ENCODE measurements at places on chromosomes 11 and 22. TPM values are rescaled to one million over a fixed set of nuclear protein-coding genes. Genes with fewer than 3 reads are reported as not detected.

The DDTL gene
- 2.1 TPM for total RNA-seq

The CEP126 gene
- total RNA-seq, result 3.3 TPM

The RSF1 gene
- total RNA-seq, result 37.6 TPM

The HDHD5 gene
- 36.0 TPM for total RNA-seq

GRCh38 chr11:93921695-93922468 is 71.5 kb upstream of the VSTM5 start:
- DNase-seq, result no peak

- no peak for DNase-seq
These were observed 55.8 kb downstream of the IRAG1 start for GRCh38 chr11:10637731-10638151.

DNA sequence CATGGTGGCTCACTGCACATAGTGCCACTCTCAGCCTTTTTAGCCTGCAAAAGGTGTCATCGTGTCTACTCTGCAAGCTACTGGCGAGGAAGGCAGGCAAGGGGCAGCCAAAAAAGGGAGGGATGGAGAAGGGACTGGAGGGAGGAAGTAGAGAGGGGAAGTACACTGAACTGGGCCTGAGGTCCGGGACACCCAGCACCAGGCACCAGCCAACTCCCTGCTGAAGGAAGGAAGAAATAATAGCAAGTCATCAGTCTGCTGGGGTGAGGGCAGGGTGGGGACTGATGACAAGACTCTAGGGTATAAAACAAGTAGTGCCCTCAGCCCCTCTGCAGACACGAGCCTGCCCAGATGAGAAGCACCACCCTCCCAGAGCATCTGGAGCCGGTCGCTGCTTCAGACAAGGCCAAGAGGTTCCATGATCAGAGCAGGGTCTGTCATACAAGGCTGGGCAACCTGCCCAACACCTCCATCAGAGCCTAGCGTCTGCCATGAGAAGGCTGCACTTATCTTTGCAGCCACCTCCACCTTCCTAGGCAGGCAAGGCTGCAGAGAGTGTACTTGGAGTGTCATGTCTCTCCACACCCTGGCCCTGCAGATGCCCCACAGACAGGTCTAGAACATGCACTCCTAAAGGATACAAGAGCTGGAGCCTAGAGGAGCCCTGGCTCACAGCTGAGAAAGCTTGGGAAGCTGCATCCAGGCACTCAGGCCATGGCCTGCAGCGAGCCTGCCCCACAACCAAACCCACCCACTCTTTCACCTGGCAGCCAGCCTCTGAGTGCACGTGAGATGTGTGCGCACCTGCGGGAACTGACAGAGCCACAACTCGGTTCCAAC is 9.0 kb upstream of the COMT start:
- no peak for DNase-seq

DNA sequence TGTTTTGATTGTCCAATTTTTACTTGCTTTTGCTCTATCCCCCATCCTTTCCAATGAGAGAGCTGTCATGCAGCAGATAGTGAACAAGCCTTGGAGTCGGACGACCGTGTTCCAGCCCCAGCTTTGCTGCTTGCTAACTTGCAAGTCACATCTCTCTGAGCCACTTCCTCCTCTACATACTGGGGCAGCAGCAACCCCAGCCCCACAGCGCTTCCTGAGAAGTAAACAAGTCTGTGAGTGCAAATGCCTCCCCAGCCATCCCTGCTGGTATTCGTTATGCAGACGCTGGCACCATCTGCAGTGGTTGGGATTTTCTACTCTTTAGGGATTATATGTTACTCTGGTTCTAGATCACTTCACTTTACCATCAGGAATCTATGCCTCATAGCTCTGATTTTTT is 35.0 kb downstream of the TPBGL start:
- peak; percentile 53 for DNase-seq

- peak; percentile 72 for DNase-seq
These were observed 14.2 kb downstream of the TXN2 start for GRCh38 chr22:36467042-36467810.

DNA sequence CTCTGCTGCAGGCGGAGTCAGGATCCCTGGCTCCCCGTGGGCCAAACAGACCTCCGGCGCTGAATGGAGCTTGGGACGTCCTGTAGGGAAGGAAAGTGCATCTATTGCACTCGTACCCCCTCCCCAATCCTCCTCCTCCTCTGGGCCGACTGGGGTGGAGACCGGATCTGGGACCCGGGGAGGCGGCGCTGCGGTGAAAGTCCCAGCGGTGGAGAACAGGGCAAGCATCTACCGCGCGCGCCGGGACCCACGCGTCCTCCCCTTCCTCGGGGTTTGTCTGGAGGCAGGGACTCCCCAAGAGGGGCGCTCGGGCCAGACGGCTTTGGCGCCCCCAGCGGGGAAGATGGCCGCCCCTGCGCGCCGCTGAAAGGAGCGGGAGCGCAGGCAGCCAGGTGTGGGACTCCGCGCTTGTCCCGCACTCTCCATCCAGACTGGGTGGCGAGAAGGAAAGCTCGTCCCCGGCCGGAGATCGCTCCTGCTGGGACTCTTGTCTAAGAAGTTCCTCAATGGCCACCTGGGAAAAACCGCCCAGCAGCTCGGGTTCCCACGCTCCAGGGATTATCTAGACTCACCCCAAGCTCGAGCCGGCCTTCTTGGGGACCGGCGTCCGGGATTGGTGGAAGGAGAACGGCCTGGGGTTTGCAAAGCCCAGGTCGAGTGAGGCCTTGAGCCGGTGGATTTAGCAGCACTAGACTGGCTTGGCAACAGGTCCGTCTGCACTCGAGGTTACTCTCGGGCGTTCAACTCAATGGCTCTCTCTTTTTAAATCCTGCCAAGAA is 718 bp downstream of the FADS2 start:
- DNase-seq, result no peak
